Hematopoietic multipotent progenitor cell treated with erythropoietin and hydrocortisone succinate and interleukin-3 and kit ligand, for 4 days (in vitro differentiated cells): ENCODE measurements at places on chromosomes 3 and 15.

- peak; percentile 85 for DNase-seq
Measured at GRCh38 chr15:72117486-72118016, 399 bp downstream of the MYO9A start.

DNA sequence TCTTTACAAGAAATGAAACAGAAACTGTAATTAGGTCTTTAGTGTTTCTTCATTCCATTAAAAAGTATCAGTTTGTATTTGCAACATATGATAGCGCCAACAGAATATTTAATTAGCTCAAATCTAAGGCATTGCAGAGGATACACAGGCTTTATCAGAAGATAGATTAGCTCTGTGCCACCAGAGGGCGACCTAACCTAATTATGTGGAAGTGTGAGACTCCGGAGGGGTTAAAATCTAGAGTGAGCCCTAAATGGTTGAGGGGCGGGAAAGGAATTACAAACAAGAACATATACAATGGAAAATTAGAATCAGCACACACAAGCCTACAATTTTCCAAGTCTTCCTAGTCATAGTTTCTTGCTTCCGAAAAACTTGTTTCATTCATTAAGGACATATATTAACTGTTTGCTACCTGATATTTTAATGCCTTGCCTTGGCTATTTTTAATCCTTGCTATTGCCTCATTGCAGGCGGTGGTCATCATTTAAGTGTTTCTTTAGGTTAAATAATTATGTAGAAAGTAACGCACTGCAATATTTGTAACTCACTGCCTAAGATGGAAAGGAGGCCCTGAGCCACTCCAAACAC, 18.0 kb upstream of the RYR3 start:
- DNase-seq: peak; percentile 89

DNA sequence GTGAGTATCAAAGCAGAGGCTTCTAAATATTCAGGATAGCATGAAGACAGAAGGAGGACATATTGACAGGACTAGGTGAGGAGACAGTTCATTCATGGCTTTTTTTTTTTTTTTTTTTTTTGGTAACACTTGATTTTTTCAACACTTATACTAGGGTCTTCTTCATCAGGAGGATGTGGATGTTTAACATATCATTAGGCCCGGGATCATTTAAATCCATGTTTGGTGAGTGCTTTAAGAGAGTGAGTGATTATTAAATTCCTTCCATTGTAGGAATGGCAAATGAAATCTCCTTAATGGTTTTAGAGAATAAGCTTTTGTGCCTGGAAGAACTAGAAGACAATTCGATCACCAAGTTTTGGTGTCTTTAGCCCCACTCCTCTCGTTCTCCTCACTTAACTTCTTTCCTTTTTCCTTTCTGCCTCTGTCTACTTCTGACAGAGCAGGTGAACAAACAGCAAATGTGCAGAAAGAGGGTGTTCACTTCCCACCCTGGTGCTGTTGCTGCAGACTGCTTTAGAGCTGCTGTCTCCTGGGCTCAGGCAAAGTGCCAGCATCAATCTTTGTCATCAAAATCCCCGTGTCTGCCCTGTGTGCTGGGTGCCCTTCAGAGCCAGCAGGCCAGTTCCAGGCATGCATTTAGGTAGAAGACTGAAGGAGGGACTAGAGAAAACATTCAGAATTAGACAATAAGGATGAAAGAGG, 35.6 kb upstream of the RAB11A start:
- DNase-seq: peak; percentile 29

DNA sequence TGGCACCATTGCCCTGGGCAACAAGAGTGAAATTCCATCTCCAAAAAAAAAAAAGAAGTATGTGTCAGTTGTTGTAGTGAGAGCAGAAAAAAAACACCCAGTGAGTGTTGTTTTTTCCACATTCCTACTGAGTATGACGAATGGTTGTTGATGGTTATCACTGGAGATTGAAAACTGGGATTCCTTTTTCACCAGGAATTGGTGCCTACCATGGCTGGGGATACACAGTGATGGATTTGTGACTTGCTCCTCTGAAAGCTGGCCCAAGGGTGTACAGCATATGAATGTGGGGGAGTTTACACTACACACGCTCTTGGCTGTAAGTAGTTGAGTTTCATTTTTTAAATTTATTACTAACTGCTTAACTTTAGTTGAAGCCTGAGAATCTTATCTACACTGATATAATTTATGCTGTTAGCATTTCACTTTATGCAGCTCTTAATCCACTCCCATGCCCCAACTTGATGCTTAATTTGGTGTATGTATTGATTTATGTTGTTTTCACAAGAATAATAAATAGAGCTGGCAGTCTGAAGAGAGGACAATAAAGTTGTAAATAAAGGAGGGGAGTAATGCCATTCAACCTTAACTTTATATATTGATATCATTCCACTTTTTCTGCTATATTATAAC, 56.0 kb upstream of the MME start:
- DNase-seq: no peak

- no peak for DNase-seq
Measured at GRCh38 chr3:189534531-189534930, 96.7 kb upstream of the TP63 start.

- no peak for DNase-seq
Measured at GRCh38 chr3:13894096-13894806, 14.4 kb upstream of the WNT7A start.

DNA sequence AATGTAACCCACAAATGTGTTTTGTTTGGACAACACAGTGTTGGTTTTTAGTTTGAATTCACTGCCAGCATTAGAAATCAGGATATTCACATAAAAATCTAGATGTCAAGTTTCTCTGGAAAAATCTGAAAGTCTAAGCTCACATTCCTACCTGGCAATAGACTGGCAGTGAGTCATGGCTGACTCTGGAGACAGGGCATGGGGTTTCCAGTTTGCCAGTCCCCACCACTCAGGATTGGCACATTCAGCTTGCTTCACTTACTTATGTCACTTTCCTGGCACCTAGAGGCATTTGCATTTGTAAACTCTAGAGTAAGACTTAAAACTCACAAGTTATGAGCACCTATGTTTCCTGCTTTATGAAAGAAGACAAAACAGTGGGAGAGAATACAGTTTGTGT, 19.1 kb upstream of the SEC61A1 start:
- no peak for DNase-seq

DNA sequence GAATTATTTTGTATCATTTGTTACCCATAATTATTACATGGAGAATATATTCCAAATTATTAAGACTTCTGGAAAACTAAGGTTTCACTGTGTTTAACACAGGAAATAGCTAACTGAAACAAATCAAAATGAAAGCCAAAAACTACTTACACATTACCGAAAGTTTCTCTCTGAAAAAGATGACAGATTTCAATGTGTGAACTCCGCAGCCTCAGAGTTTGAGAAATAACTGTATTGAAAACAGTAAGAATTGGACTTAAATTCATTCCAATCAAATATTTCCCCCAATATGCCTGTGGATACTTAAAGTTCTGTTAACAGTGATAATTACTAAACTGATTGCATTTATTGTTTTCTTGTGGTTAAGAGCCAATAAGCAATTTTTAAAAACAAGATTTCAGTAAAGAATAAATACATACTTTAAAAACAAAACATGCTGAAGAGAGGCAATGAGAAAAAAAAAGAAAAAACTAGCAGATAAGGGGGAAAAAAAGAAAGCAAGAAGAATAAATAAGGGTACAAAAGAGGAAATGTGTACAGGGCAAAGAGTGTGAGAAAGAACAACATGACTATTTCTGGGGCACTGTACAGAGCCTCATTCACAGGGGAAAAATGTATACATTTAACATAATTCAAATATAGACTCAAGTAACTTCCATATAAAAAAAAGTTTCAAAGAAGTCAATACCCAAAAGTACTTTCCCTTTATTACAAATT, 30.7 kb downstream of the DENND4A start:
- DNase-seq: no peak

DNA sequence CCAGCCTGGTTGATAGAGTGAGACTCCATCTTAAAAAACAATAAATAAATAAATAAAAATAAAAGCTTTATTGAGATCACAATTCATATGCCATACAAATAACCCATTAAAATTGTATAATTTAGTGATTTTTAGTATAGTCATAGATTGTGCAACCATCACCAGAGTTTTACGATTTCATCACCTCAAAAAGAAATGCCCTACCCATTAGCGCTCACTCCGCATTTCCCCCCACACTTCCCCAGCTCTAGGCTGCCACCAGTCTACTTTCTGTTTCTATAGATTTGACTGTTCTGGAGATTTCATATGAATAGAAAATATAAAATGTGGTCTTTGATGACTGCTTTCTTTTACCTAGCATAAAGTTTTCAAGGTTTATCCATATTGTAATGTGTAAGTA, 57.0 kb downstream of the ARHGEF26 start:
- peak; percentile 28 for DNase-seq

- no peak for DNase-seq
Measured at GRCh38 chr3:57709559-57709958, 16.7 kb upstream of the DENND6A start.
